ENCODE measurements at places on chromosomes 2 and 18.

GRCh38 chr2:82591718-82592117 lies 1867.4 kb downstream of the SUCLG1 start:
- no peak for DNase-seq

DNA sequence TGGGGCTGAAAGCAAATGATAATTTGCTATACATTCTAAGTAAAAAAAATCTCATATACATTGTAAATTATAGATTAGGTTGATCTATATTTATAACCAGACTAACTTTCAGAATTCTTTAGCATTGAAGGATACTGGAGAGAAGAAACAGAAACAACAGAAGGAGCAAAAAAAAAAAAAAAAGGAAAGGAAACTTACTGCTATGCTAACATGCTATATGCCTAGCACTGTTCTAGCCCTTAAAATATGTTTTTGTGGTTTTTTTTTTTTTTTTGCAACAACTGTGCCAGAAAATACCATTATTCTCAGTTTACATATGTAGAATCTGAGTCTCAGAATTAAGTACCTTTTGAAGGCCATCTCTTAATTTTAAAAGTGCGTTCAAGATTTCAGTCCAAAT lies 204.9 kb upstream of the MC4R start:
- DNase-seq, result no peak

DNA sequence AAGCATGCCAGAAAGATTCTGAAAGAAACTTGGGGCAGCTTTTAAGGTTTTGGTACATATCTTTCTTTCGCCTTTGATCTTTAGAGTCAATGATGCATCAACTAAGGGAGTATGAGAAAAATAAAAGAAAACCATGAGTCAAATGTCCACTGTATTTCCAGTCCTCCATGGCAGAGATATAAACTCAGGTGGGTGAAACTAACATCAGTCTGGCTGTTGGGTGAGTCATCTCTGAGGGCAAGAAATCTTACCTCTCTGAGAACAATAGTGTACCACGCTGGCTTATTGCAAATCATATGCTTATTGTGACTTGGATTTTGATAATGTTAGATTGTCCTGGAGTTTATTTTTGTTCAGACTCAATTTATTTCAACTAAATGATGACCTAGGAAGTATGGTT lies 521.0 kb downstream of the PLCL1 start:
- DNase-seq, result no peak

DNA sequence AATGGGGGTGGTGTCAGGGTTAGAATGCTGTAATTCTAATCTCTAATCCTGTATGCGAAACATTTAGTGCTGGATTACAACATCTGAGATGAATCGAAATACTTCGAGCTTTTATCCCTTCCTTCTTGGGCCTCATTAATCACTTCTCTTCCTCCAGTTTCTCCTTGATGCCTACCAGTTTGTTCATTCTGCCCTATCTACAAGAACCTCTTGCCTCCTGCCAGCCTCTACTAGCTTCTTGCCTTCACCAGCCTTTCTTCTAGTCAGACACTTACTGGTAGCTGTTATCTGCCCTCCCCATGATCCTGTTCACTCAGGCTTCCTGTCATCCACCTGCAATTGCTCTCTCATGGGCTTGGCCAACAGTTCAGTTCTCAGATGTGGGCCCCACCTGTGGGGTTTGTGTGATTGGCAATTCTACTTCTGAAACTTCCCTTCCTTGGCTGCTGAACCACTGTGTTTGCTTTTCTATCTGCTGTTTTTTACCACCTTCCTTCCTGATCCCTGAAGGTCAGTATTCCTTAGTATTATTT lies 15.4 kb upstream of the FARP2 start:
- DNase-seq, result no peak

- no peak for DNase-seq
Observed at GRCh38 chr2:7557376-7557775, 640.2 kb downstream of the RNF144A start.

DNA sequence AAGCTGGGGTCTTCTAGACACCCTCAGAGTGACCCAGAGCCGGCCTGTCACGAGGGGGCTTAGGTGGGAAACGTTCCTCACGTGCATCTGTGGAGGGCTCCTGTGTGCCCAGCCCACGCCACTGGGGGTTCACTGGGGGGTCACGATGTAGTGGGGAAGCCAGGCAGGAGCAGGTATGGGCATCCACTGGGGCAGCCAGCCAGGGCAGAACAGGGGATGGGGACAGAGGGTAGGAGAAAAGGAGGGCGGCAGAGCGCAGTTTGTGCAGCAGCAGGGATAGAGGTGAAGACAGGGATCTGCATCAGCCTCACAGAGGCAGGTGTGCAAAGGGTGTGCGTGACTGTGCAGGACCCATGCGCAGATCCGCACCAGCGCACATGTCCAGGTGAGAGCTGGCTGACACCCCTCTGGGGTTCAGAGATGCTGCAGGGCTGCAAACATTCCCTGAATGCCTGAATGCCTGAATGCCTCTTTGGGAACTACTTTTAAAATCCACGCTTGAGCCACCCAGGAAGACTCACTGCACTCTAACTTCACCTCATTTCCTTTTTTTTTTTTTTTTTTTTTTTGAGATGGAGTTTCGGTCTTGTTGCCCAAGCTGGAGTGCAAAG lies 10.0 kb downstream of the PNKD start:
- DNase-seq, result no peak

- DNase-seq, result no peak
Observed at GRCh38 chr18:78113940-78114251, 864.2 kb downstream of the GALR1 start.

GRCh38 chr18:22528291-22528690 lies 110.6 kb upstream of the CTAGE1 start:
- no peak for DNase-seq

DNA sequence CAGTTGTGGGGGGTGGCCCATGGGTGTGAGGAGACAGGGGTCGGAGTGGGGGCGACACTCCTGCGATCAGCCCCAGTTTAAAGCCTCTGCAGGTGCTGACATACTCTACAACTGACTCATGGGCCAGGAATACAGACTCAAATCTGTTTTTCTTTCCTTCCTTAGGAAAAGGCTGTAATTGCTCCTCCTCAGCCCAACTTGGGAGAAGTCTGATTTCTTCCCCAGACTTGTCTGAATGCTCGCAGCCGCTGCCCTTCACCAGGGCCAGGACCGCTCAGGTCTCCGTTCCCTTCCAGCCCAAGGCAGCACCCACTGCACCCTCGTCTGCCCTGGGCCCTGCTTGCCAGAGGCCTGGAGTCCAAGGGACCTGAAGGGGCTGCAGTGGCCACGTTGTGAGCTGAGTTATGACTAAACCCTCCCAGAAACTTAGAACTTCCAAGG lies 41.3 kb downstream of the RHOB start:
- no peak for DNase-seq

GRCh38 chr18:52716973-52717372 lies 377.0 kb downstream of the DCC start:
- DNase-seq, result peak; percentile 21

DNA sequence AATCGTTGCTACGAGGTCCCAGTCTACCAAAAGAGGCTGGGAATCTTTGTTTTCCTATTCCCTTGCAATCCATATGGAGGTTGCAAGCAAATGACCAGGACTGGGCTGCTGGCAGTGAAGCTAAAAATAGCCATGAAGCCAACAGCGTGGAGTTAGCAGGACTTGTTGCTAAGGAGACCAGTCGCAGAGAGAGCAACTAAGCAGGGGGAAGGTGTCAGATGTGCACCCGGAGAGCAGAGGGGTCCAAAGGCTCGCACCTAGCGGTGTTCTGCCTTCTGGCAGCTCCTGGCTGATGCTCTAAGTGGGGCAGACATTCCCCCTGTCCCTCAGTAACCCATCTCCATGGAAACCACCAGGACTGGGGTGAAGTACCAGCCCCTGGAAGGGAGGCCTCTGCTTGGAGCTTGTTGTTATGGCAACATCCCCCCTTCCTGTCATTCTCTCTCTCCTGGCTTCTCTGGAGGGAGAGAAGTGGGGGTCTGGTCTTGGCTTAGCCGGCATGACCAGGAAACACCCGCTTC lies 84.6 kb downstream of the DNMT3A start:
- DNase-seq, result no peak

DNA sequence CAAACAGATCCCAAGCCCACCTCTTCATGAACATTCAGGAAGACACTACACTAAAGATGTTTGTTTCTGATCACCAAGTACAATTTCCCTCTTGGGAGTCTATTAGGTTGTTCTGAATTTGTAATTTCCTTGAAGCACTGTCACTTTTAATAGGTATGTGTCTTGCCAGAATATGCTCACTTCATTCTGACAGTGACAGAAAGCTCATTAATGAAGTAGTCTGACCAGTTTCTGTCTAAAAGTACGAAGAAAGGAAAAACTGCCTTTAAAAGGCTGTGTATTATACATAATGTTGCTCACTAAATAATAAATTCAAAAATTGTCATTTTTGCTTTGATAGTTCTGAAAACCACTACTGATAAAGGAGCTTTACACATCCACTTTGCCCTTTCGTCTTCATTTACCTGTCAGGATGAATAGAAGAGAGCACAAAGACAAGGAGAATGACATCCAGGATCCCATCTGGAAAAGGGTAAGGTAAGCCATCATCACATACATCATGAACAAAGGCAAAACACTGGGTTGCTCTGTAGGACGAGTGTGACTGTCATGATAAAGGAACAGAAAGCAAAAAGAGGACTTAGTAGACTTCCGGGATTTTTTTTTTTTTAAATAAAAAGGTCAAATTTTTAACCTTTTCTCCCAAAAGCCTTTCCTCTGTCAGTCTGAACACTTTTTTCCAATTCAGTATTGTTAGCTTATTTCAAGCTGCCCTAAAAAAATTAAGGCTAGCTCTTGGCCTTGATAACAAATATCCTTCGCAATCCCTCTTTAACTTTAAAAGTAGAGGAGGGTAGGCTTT lies 103.4 kb downstream of the METTL8 start:
- no peak for DNase-seq

DNA sequence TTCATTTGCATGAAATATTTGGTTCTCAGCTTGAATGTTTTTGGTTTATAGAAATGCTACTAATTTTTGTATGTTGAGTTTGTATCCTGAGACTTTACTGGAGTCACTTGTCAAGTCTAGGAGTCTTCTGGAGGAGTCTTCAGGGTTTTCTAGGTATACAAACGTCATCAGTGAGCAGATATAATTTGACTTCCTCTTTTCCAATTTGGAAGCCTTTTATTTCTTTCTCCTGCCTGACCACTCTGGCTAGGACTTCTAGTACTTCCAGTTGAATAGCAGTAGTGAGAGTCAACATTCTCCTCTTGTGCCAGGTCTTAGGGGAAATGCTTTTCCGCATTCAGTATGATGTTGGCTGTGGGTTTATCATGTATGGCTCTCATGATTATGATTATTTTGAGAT lies 55.4 kb upstream of the THUMPD2 start:
- DNase-seq, result no peak

- DNase-seq, result no peak
Observed at GRCh38 chr2:72996117-72996502, 75.4 kb downstream of the SFXN5 start.

- DNase-seq, result no peak
Observed at GRCh38 chr2:160474891-160475787, 18.5 kb downstream of the RBMS1 start.

DNA sequence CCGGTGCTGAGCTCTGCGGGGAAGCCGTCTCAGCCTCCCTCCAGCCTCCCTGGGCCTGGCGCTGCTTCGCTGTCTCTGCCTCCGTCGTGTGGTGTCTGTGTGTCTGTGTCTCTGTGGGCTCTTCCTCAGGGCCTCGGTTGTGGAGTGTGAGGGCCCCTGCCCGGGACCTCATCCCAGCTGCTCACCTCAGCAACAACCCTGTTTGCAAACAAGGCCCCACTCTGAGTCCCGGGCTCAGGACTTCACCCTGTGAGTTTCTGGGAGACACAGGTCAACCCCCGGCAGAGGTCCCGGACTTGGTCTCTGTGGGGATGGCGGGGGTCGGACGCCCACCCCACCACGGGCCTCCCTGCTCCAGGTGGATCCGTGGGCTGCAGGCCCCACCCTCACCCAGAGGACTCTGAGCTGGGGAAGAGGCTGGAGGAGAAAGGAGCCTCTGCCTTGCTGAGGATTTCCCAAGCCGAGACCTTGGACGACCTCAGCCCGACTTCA lies 127.4 kb upstream of the CTDP1 start:
- no peak for DNase-seq

DNA sequence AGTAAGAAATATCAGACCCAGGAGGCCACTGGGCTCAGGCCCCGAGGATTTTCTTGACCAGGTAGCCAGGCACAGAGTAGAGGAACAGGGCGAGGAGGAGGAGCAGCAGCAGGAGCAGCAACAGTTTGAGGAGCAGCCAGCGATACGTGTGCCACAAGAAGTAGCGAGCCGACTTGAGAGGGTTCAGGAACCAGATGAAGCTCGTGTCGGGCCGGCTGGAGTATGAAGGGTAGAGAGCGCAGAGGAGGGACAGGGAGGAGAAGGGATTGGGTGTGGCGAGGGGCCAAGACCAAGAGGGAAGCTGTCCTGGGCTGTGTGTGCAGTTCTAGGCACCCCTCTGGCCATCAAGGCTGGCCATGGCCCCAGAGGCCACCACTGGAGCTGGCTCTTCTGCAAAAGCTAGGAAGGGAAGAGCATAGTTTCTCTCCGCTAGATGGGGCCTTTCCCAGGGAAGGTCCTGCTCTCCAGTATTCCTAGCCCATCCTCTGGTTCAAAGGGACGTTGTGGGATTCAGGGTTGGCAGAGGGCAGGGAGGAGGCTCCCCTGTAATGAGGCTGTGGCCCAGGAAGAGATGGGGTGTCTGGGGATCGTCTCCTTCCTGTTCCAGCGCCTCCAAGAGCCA lies 17.8 kb downstream of the OTOF start:
- no peak for DNase-seq

DNA sequence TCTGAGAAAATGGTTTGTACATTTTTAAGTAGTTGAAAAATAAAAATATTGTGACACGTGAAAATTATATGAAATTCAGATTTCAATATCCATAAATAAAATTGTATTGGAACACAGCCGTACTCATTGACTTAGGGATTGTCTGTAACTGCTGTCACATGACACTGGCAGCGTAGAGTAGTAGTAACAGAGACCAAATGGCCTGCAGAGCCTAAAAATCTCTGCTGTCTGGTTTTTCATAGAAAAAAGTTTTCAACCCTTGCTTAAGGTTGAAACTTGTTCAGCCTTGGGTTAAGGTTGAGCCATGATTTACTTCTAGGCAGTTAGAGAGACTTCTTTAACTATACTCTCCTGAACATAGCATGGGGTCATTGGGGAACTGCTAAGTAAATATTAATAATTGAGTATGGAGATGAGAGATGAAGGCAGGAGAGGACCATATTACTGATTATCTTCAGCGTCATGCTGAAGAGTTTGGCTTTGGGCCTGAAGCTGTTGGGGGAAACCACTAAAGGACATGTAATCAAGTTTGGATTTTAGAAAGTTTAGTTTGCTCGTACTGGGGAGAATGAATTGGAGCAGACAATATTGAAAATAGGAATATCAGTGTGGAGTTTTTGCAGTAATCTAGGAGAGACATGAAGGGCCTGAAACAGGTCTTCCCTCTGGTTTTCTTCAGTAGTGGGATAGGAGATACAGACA lies 16.2 kb downstream of the EML4 start:
- DNase-seq, result no peak

- no peak for DNase-seq
Observed at GRCh38 chr2:127416506-127417001, 1.7 kb upstream of the PROC start.

GRCh38 chr2:73832930-73833329 lies 4.2 kb downstream of the STAMBP start:
- peak; percentile 57 for DNase-seq

- no peak for DNase-seq
Observed at GRCh38 chr2:8219631-8220355, 462.1 kb upstream of the ID2 start.

- no peak for DNase-seq
Observed at GRCh38 chr2:157087373-157088002, 170.0 kb upstream of the GALNT5 start.

All from LNCaP clone FGC (cell line).